ENCODE measurements at places on chromosomes 12 and 14. TPM values are rescaled to one million over a fixed set of nuclear protein-coding genes. Genes with fewer than 3 reads are reported as not detected.

The OR4K14 gene
- total RNA-seq = not detected

The PRIM1 gene
- total RNA-seq = 11.3 TPM

The ANKRD9 gene
- 3.5 TPM for total RNA-seq

The TDRD9 gene
- total RNA-seq = not detected

The DEGS2 gene
- 0.34 TPM for total RNA-seq

DNA sequence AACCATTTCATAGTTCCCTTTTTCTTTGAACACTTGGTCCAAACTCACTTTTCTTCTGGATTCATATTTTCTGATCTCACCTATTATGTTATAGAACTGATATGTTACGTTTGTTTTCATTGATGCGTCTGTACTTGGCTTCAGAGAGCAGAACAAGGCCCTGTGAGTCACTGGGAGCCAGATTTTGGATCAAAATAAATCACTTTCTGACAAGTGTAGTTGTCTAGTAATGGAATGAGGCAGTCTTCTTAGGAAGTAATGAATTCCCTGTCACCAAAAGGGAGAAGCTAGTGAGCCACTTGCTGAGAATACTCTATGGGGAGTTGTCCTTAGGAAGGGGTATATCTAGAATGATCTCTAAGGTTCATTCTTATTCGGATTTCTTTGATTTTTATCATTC, 10.2 kb downstream of the BICD1 start:
- DNase-seq = no peak

GRCh38 chr12:104411826-104412641, 44.7 kb upstream of the CHST11 start:
- no peak for DNase-seq

DNA sequence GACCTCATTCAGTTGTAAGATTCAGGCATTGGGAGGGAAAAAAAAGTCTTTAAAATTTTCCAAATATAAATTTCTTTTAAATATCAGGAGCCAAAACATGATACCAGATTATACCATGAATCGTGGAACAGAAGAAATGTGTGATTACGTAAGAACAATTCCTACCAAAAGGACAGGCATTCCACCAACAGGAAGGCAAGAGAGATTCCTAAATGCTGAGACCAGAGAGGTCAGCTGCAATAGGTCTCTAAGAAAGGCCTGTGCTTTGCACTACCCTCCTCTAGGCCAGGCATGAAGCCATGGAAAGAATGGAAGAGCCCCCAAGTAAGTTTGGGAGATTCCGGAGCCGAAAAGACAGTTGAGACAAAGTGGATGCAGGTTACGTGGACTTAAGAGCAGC, 83.7 kb downstream of the PTGER2 start:
- no peak for DNase-seq

DNA sequence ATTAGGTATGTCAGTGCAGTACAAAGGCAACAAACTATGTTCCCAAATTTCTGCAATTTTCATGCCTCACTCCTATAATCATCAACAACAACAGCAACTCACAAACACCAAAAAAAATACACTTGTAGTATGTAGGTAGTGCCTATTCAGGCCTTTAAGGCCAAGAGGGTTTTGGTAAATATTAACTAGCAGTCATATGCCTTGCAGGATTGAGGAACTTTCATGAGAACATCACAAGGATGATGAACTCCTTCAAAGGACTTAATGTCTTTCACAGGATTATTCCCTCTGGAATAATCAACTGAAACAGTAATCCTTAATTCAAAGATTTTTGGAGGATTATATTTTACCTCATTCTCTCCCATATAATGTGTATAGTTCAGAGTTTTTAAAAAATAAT, 293.8 kb downstream of the NOVA1 start:
- no peak for DNase-seq

DNA sequence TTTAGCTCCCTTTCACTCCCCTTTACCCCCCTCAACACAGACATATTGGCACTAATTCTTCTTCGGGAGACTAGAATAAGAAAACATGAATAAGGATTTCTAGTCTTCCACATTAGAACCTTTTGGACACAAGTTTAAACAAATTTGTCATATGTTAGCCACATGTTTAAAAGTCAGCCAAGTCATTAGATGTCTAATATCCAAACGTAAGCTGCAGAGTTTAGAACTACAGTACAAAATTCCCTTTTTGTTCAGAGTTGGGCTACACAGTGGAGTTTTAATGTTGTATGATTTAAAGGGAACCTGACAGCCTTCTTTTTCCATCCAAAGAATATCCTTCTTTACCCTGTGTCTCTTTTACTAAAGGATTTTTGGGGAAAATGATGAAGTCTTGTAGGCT, 79.8 kb downstream of the PDE6H start:
- DNase-seq = no peak

- DNase-seq = no peak
Measured at GRCh38 chr14:60487211-60487610, 1.3 kb upstream of the C14orf39 start.

GRCh38 chr14:71103662-71104484, 196.6 kb downstream of the PCNX1 start:
- DNase-seq = no peak

GRCh38 chr12:132404951-132405741, 75.8 kb upstream of the GALNT9 start:
- peak; percentile 65 for DNase-seq

- no peak for DNase-seq
Measured at GRCh38 chr14:61649283-61649682, 46.0 kb upstream of the HIF1A start.

DNA sequence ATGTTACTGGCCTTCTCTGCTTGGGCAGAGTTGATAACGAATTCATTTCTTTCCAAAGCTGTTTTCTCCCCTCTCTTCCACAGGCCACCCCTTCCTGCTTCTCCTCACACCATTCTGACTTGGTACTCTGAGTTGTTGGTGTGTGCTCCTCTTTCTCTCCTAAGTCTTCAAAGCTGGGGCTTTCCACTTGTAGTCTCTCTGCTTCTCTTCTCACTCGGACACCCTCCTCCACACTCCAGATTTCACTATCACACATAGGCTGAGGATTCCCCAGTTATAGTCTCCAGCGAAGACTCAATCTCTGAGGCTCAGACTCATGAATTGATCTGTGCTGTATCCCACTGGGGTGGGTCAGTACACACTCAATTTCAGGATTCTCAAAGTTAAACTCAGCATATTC, 201.0 kb downstream of the SSPN start:
- no peak for DNase-seq

GRCh38 chr12:121314431-121314830, 17.9 kb upstream of the CAMKK2 start:
- DNase-seq = no peak

All from glutamatergic neuron (in vitro differentiated cells).